ENCODE measurements at places on chromosomes 12 and 14.
A peak's percentile ranks its signal among the peaks of the same experiment; 100 is the strongest.

DNA sequence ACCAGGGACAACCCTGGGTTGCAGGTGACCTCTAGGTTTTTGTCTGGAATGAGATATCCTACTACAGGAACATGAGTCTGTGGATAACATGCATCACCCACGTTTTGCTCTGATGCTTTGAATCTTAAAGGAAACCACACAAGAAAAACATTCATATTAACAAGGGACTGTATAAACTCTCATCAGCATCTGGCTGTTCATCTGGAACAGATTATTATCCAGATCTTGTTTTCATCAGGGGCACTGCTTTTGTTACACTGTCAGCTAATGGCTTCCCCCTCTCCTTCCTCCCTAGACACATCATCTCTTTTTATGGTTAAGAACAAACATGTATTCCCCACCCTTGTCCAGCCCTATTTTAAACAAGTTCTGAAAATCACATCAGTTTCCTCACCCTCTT is 1095.7 kb downstream of the AACS start:
- no peak for DNase-seq

GRCh38 chr12:77299001-77299400 is 233.6 kb upstream of the E2F7 start:
- DNase-seq = no peak

- no peak for DNase-seq
Measured at GRCh38 chr12:91171476-91171875, 11.1 kb downstream of the DCN start.

DNA sequence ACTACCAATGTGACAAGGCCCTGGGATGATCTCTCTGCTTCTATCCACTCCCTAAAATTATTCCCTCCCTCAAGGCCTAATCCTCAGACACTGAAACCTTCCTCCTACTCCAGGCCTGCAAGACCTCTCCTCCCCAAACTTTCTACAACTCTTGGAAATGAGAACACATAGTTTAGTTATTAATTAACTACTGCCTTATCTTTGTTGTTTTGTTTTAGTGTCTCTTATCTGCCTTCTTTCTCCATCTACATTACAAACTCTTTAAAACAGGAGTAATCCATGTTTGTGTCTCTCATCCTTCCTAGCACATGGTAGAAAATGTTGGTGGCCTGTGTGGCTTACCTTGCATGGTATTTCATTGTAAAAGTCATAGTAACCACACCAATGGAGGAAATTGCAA is 139.9 kb upstream of the G2E3 start:
- no peak for DNase-seq

- no peak for DNase-seq
Measured at GRCh38 chr12:118358612-118359540, 13.8 kb downstream of the TAOK3 start.

GRCh38 chr12:16602412-16602811 is 3.5 kb downstream of the LMO3 start:
- no peak for DNase-seq

GRCh38 chr12:71684081-71684480 is 1.8 kb upstream of the TMEM19 start:
- no peak for DNase-seq

- no peak for DNase-seq
Measured at GRCh38 chr12:2559931-2560330, 234.8 kb upstream of the FKBP4 start.

DNA sequence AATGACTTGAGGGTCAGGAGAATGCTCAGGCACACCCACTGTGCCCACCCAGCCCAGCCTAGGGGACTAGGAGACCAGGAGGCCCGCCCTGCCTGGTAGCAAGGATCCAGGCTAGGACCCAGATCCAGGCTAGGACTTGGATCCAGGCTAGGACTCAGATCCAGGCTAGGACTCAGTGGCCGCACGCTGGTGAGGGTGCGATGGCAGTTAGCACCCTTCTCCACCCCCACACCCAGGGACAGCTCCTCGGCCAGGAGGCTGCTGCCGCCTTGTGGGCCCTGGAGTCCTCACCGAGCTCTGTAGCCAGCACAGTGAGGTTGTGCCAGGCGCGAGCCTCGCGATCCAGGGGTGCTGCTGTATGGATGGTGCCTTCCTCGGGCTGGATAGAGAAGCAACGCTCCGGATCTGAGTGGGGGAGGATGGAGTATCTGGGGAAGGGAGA is 5.1 kb downstream of the CDH24 start:
- DNase-seq = no peak

DNA sequence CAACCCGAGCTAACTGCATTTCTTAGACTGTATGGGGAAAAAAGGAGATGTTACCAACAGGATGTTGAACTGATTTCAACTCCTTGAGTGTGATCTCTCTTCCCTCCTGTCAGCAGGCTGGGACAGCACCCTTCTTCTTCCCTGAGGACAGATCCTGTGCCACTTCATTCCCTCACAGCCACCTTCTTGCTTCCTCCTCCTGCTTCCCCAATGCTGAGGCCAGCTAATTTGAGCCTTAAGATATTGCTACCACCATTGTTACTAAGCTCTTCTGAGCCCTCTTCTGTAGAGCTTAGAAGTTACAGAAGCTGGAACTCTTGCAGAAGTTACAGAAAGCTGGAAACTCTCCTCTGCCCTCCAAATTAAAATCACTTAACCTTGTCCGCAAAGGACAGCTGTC is 88.8 kb downstream of the SPTSSA start:
- DNase-seq = no peak

GRCh38 chr14:34220921-34221320 is 241.1 kb downstream of the SPTSSA start:
- DNase-seq = no peak

DNA sequence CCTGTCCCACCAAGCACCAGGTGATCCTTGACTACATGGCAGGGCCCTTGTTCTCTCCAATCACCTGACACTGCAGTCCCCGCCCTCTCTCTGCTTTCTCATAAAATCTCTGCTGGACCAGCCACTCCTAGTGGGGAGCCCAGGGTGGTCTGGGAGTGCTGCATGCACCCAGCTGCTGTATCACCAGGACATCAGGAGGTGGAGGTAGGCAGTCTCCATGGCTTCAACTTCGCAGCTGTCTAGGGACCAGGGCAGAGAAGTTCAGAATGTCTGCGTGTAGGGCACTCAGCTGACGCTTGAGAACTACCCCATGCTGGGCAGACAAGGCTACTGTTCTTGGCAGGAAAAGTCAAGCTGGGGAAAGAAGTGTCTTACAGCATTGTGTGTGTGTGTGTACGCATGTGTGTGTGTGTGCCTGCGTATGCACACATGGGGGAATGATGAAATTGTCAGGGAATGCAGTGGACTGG is 2.6 kb downstream of the WSCD2 start:
- DNase-seq = no peak

DNA sequence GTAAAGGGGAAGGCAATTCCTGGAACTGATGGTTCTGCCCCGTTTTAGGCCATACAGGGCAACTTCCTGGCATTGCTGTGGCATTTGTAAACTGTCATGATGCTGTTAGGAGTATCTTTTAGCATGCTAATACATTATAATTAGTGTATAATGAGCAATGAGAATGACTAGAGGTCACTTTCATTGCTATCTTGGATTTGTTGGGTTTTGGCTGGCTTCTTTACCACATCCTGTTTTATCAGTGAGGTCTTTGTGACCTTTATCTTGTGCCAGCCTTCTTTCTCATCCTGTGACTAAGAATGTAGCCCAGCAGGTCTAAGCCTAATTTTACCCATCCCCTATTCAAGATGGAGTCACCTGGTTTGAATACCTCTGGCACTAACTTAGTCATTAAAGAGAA is 51.2 kb downstream of the TESPA1 start:
- DNase-seq = no peak

DNA sequence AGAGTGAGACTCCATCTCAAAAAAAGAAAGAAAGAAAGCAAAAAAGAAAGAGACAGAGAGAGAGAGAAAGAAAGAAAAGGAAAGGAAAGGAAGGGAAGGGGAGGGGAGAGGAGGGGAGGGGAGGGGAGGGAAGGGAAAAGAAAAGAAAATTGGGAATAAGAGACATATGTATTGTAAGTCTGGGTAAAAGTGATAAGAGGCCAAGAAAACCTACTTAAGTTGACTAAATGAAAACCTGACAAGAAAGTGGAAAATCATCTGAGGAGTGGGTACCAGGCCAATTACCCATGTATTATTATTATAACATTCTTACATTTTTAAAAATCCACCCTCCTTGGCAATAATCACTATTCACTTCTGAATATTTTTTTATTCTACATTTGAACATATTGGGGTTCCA is 46.0 kb downstream of the JKAMP start:
- no peak for DNase-seq

DNA sequence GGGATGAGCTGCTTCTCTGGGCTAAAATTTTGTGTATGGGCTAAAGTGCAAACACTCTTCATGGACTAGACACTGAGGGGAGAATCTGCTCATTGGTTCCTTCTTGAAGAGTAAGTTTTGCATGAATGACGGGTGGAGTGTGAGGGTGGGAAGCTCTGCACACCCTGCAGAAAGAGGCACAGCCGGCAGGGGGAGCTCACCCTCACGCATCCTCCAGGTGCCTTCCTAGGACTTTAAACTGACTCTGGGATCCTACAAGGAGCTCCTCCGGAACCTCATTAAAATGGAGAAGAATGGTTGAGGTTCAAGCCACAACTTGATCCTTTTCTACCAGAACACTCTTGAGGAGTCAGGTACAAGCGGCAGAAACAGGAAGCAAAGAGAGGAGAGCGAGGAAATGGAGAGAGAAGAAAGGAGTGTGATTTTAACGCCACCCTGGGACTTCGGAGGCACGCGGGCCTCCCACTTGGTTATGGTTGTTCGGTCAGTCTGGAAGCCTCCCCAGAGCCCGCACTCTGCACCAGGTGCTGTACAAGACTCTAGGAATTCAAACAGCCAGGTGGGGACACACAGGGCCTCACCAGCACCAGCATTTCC is 87.5 kb downstream of the SETD3 start:
- DNase-seq = no peak

DNA sequence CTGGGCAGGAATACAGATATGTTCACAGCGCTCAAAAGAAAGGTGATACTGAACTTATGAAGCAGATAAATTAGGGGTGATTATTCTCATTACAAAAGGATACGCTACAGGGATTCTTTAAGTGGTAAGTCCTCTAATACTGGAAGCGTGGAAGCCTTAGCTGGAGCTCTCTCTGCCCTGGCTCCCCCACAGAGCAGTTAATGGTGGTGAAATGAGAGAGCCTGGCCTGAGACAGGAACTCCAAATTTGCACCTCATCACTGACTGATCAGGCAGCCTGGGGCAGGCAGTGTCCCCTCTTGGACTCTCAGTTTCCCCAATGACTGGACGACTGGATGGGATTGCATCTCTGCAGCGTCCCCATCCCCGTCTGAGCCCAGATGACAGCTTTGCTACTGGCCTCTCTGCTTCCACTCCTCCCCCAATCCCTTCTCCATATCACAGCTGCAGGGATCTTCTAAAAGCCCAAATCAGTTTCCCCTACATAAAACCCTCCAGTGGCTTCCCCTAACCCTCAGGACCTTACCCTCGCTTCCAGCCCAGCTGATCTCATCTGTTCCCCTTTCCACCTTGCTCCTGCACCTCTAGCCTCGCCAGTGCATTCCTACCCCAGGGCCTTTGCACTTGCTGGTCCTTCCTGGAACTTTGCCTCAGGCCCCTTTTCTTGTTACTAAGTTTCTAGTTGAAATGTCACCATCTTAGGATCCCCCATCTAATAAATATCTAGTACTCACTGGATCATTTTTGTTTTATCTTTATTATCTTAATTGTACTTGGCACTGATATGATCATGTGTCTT is 171.7 kb upstream of the LHX5 start:
- DNase-seq = no peak

GRCh38 chr14:94014382-94014781 is 11.8 kb upstream of the OTUB2 start:
- no peak for DNase-seq

DNA sequence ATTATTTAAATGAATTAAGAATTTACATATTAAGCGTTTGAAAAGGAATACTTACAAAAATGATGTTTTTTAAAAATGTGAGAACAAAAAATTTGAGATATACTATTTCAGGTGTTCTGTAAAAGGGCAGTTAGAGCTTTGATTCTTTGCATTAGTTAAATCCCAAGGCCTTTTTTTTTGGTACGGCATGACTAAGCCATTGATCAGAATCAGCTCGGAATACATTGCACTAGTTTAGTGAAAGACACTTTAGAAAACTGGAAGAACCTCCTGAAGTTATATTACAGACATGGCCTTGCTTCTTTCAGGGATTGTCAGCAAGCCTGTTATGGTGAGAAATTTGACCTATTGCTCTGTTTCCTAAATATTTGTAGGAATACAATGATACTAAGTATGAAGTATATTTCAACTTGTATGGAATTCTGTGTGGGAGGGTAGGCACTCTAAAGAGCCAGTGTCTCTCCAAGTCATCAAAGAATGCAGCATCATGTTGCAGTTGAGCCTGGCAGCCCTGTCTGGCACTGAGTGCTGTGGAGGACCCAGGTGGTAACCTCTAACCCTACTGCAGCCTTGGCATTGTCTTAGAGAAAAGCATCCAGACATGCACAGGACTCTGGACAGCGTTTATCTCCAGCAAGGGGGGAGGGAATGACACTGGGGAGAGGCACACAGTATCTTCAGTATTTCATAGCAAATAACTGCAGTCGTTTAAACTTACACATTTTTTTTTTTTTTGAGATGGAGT is 1.5 kb downstream of the KLC1 start:
- no peak for DNase-seq

DNA sequence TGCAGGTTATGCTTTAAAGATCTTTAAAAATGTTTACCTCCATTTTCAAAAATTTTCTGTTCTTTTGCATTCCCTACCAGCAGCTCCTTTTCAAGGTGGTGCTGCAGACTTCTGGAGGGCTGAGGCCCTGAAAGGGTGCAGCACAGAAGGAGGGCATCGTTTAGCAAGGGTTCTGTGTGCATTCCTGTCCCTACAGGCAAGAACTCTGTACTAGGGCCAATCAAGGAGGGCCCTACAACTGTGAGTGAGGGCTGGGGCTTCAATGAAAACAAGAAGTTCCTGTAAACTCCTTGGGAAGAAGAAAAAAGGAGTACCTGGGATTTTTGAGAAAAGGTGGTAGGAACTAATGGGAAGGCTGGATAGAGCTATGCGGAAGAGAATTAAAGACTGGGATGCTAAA is 50.7 kb upstream of the CSRP2 start:
- no peak for DNase-seq

- peak; percentile 47 for DNase-seq
Measured at GRCh38 chr14:58637040-58637390, 747 bp upstream of the DACT1 start.

GRCh38 chr12:123532808-123533649 is 490 bp downstream of the RILPL1 start:
- DNase-seq = no peak

DNA sequence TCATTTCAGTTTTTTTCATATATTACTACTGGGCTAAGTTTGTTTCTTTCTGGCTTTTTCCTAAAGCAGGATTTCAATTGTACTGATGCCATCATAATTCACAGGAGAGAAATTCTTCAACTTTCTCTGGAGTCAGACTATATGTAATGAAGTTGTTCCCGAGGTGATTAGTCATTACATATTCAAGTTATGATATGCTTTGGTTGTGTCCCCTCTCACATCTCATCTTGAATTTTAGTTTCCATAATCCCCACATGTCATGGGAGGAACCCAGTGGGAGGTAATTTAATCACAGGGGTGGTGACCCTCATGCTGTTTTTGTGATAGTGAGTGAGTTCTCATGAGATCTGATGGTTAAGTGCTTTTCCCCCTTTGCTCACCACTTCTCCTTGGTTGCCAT is 227.5 kb upstream of the LRIG3 start:
- no peak for DNase-seq

All from caudate nucleus (tissue), 63 donors.